Mammary epithelial cell (primary cell): ENCODE measurements at places on chromosomes 16 and 17.

GRCh38 chr17:15496735-15497670 lies 29.6 kb upstream of the CDRT4 start:
- DNase-seq = no peak

DNA sequence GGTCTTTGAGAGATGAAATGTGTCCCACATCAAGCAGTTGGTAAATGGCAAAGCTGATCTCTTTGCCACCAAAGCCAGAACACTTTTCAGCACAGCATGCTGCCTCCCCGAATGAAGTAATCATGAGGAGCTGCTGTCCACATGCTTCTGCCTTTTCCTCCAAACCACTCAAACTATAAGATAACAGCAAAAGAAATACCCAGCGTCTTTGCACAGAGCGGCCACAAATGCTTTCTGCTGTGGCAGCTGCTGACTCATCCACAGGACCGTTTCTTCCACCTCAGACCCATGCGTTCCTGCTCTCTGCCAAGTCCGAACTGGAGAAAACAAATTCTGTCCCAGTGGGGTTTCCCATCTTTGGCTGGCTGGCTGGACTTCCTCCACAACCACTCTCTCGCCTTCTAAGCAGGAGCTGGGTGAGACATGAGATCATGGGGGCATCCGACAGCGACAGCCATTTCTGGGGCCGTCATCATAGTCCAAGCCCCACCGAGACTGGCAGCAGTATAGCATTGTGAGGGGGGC lies 27.1 kb downstream of the TBC1D3B start:
- peak; percentile 23 for DNase-seq

DNA sequence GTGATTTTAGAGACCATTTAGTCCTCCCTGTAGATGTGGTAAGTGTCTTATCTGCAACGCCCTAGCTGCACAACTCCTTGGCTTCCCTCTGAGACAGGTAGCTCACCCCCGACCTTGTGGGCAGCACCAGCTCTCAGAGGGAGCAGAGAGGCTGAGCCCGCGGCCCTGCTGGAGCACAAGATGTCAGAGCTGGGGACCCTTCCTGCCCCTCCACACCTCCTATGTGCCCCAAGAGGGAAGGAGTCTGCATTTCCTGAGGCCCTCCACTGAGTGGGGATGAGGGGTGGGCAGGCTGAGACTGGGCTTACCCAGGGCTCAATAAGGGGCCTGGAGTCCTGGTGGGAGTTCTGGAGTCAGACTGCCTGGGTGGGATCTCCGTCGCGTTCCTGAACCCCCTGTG lies 12.2 kb upstream of the ADGRG1 start:
- no peak for DNase-seq

- DNase-seq = peak; percentile 97
Measured at GRCh38 chr17:56681561-56682266, 88.2 kb downstream of the NOG start.

DNA sequence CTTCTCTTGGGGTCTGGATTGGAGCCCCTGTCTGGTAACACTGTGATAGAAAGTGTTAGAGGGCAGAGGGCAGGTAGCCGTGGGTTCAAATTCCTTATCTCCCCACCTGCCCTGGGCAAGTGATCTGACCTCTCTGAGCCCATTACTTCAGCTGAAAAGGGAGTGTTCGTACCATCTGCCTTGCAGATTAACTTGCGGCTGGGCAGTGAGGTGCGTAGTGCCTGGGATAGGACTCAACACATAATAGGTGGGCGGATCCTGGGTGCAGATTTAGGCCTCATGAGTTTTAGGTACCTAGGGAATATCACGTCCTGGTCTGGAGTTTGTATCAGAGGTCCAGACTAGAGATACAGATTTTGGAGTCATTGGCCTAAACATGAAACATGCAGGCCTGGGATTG lies 329.6 kb downstream of the CPPED1 start:
- DNase-seq = no peak

GRCh38 chr16:47016700-47017133 lies 43.2 kb upstream of the DNAJA2 start:
- no peak for DNase-seq

GRCh38 chr17:72423286-72423589 lies 302.4 kb downstream of the SOX9 start:
- no peak for DNase-seq

- DNase-seq = peak; percentile 72
Measured at GRCh38 chr17:39238311-39238972, 12.7 kb upstream of the STAC2 start.

DNA sequence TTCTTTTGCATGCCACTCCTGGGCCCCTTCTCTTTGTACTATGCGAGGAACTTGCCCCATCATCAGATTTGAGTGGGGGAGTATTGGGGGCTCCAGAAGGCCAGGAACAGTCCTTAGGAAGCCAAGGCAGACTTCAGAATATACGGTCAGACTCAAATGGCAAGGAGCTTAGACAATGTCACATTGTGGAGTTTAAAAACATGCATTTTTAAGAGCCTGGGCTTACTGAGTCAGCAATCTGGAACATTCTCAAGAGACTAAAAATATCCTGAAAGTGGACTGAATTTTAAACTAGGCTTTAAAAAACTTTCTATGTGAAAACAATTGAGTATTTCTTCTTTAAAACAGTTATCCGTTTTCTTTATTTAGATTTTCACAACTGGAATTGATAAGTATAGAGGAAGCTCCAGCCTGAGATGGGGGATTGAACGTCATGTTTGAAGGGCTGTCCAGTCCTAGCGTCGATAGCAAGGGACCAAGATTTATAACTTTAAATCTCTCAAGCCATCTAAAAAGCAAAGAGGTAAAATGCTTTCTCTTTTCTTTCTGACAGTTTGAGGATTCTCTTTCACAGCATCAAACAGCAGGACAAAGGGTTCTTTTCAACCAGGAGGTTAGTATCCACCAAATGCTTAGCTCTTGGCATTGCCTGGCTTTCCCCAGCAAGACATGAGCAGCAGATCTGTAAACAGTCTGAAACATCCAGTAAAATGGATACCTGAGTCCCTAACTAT lies 45.8 kb upstream of the CDRT4 start:
- no peak for DNase-seq

DNA sequence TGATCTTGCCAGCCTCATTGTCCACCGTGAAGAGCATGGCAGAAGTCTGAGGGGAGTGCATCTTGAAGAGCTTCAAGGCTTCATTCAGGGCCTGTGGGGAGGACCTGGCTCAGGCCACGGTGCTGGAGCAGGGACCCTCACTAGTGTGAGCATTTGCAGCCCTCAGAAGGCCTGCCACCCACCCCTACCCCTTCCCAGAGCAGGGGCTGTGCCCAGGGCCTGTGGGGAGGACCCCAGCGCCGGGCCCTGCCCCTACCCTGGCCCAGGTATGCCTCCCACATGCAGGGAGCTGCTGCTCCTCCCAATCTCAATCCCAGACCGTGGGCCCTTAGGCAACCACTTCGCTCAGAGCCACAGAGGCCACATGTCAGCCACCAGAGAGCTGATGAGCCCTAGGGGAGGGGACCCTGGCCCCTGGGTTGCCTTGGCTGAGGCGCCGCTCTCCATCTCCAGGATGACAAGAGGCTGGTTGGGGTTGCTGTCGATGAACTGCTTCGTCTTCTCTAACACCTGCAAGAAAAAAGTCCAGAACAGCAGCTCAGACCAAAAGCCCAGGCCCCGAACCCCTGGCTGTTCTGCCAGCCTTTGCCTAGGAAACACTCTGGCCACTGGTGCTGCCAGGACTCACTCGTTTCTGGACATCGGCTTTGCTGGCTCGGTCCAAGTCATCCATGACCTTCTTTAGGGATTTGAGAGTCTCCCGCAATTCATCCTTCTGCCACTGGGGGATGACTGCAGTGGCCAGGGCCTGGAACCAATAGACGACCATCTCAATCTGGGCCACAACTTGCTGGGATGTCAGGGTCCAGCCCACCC lies 1.8 kb upstream of the EXOSC6 start:
- no peak for DNase-seq

DNA sequence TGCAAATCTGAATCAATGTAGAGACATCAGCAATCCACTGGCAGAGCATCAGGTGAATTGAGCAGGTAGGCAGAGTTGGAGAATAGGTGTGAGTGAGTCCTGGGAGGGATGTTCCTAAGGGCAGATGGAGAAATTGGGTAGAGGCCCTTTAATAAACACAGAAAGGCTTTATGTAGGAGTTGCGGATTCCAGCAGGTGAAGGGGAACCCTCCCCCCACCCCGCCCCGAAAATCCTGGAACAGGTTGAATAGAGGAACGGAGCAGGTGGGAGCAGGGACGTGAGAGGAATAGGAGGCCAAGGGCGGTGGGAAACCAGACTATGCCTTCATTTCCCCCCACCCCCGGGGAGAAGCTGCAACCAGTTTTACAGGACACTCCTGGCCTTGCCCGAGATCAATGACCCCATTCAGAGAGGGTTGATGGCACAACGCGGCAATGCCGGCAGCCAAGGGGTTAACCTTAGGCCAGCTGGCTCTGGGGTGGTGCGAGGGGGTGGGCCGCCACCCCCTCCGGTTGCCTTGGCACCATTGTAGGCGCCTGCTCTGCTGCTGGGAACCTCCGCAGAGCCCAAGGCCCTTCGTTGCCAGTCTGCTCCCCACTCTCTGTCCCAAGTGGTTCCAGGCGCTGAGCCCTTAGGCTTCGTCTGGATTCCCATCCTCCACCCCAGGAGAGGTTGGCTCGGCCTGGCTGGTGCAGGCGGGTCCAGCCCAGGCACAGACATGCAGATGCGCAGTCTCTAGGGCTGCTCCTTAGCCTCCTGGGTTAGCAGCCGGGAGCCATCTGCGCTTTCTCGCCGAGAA lies 814 bp upstream of the RUNDC3A start:
- DNase-seq = peak; percentile 50
